Stimulated activated CD8-positive, alpha-beta memory T cell treated with anti-CD3 and anti-CD28 coated beads, Interleukin-12 subunit alpha, Interleukin-12 subunit beta, amount 100 ng/mL, for 1 hour (primary cell): ENCODE measurements at places on chromosomes 7 and 10.

DNA sequence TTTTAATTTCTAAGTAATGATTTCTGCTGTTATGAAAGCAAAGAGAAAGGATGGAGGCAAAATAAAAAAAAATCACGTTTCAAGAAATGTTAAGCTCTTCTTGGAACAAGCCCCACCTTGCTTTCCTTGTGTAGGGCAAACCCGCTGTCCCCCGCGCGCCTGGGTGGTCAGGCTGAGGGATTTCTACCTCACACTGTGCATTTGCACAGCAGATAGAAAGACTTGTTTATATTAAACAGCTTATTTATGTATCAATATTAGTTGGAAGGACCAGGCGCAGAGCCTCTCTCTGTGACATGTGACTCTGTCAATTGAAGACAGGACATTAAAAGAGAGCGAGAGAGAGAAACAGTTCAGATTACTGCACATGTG, 2.4 kb downstream of the ADRB1 start:
- DNase-seq: no peak

GRCh38 chr7:39414224-39415035, 151.8 kb upstream of the YAE1 start:
- DNase-seq: no peak

DNA sequence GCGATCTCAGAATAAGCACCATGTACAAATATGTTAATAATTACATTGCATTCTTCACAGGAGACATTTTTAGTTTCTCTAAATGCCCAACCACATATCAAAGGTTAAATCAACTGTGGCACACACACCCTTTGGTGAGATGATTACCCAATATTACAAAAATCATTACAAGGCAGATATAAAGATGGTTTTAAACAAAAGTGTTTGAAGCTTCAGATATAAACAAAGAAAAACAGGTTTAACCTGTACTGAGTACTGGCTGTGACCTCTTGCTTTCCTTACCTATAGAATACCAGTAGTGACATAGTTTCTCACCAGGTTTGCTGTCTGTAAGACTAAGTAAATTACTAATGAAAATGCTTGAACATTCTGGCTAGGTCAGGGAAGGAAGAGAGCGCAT, 360.0 kb upstream of the IGFBP3 start:
- DNase-seq: no peak

DNA sequence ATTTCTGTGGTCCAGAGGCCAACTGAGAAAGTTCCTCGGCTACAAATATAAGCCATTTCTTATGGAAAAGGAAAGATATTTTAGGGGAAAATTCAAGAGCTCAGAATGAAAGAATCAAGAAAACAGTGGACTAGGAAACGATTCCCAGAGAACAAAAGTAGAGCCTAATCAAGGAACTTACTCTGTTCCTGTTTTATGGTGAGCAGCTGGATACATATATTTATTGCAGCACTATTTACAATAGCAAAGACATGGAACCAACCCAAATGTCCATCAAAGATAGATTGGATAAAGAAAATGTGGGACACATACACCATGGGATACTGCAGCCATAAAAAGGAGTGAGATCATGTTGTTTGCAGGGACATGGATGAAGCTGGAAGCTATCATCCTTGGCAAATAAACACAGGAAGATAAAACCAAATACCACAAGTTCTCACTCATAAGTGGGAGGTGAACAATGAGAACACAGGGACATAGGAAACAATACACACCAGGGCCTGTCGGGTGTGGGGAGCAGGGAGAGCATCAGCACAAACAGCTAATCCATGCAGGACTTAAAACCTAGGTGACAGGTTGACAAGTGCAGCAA, 298.7 kb downstream of the THSD7A start:
- no peak for DNase-seq

- DNase-seq: no peak
Measured at GRCh38 chr10:12909836-12910185, 91.7 kb downstream of the CCDC3 start.

GRCh38 chr7:27689591-27690164, 27.0 kb upstream of the HIBADH start:
- DNase-seq: no peak

DNA sequence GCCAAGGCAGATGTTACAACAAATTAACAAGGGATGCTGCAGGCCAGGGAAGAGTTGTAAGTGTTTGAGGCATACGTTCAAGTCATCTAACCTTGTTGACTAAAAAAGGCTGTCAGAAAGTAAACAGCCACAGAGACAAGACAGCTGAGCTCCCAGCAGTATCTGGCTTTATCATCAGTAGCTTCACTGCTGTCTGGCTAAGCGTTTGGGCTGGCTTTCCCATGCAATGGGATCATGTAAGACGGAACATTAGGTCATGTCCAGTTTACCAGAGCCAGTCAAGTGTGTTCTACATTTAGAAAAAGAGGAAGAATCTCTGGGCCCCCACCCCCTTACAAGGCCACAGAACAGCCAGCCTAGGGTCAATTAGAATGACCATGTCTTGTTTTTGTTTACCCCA, 51.3 kb upstream of the GSAP start:
- DNase-seq: no peak

DNA sequence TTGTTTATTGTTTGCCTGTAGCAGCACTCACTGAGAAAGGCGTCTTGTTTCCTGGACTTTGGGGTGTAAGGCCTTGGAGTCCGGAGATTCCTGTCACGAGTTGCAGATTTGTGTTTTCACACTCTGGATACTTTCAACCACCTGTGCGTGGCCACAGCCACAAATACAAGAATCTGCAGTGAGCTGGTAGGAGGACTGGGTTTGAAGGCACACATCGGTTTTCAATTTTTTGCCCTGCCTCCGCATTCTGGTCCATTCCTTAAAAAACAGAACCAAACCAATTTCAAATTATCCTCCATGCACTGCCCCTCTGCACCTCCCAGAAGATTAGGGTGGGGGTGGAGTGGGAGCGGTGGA, 619 bp downstream of the EXOC4 start:
- no peak for DNase-seq

GRCh38 chr7:114414156-114415063, at the start of gene FOXP2:
FOXP2 (plus strand) TSS chr7:114414815; CDS start chr7:114426512, 11,697 bp downstream.
- DNase-seq: no peak

GRCh38 chr7:3239291-3239691, 61.8 kb upstream of the SDK1 start:
- DNase-seq: no peak
